ENCODE measurements at places on chromosomes 7 and 10.

GRCh38 chr10:14971867-14972448 is 12.8 kb downstream of the MEIG1 start:
- DNase-seq: peak; percentile 27

GRCh38 chr7:140533394-140533872 is 54.1 kb upstream of the MKRN1 start:
- DNase-seq: no peak

GRCh38 chr10:104043185-104043830 is 42.4 kb downstream of the COL17A1 start:
- DNase-seq: no peak

GRCh38 chr7:95041031-95041430 is 133.6 kb downstream of the PPP1R9A start:
- no peak for DNase-seq

- no peak for DNase-seq
These were observed 4.8 kb upstream of the LSM8 start for GRCh38 chr7:118179191-118179590.

GRCh38 chr10:95794195-95794594 is 38.2 kb downstream of the ENTPD1 start:
- no peak for DNase-seq

GRCh38 chr7:149817301-149817771 is 20.8 kb upstream of the ZNF862 start:
- DNase-seq: no peak

GRCh38 chr10:1268831-1269230 is 212.6 kb downstream of the WDR37 start:
- no peak for DNase-seq

GRCh38 chr7:70466725-70467364 is 665.1 kb upstream of the GALNT17 start:
- DNase-seq: no peak

DNA sequence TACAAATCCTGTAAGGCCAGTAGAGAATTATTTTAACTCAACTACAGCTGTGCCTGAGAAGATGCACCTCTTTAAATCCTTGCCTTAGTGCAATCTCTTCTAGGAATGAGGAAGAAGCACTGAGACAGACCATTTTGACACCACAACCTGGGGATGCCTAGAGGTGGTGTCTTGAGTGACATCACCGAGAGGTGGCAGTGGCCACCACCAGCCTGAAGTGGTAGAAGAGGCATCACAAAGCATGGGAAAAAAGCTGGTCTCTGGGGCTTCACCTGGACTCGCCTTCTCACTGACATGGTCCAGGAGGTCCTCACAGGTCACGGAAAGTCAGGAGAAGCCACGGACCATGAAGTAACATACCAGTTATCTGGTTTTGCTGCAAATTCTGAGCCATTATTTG is 99.2 kb upstream of the PDLIM1 start:
- no peak for DNase-seq

- DNase-seq: no peak
These were observed 2.4 kb downstream of the CD36 start for GRCh38 chr7:80640846-80641245.

DNA sequence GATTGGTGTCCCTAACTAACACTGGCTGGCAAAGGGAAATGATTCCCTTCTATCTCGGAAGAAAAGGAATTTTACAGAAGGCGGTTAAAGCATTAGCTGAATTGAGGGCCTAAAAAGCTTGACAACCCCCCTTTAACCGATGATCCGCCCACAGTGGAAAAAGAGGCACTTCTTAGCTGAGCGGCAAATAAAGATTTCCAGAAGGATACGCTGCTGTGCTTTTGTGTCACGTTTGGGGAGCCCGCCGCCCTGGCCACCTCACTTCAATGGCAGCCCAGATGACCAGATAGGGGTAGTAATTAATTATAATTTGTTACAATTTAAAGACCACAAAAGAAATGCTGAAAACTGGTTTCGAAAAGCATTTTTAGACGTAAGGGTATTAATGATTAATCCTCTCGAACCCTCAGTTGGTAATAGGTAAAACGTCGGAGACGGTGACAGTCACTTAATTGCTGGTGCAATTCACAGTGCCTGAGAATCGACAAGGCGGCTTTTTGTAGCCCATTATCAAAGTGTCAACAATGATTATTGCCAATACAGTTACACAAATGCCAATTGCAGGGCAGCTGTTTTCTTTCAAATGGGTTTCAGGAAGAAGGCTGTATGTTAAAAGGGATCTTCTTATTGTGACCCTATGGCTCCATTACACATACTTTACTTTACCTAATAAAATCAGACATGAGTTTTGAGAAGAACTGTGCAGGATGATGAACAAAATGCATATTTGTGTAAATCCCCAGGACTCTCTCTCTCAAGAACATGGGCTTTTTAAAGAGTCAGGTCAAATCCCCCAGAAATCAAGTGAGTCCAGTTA is 154.1 kb downstream of the PIP4K2A start:
- no peak for DNase-seq

DNA sequence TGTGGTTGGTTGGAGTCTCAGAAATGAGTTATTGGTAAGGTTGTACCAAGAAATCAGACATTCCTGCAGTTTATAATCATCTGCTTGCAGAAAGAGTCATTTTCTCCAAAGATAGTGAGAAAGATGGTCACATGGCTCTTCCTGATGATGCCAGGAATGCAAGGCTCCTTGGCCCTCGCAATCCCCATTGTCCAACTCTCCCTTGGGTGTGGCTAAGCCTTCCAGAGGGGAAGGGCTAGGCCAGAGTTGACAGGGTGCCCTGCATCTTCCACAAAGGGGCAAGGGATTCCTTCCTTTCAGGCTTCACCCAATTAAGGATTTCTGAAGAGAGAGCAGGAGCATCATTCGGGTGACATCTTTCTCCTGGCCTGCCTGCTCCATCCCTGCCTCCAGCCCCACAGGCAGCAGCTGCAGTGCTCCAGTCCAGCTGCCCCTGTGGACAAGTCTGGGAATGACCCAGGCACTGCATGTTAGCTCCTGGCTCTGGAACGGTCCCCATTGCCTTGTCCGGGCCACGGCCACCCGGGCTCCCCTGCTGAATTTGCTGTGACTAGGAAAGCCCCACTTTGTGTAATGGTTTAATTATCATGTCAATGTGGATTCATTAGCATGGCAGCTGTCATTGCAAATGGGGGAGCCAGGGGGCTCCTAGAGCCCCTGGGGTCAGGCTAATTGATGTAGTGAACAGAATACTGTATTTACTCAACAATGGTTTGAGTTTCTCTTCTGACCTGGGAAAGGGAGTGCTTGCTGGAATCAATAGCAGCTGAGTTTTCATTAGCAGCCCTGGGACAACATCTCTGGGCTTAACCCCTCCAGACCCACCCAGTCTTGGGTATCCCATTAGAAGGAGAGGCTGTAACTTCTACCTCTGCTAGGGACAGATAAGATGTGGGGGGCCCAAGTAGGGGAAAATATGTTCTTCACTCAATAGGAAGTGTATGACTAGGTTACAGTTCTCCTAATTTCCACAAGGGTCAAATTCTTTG is 112.6 kb upstream of the TBX20 start:
- no peak for DNase-seq

DNA sequence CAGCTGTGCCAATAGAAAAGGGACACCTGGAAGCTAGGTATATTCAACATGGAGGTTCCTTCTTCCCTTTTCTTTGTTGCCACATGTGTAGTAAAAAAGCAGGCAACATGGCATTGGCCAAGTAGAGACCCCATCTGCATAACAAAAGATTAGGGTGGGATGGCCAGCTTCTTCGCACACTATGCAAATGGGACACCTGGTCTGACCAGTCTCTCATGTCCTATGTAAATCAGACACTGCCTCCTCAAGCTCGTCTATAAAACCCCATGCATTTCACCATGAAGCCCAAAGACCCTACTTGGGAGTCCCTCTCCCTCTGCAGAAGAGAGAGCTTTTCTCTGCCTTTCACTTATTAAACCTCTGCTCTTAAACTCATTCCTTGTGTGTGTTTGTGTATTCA is 53.9 kb downstream of the MYL10 start:
- DNase-seq: no peak

- no peak for DNase-seq
These were observed 146.6 kb downstream of the C10orf105 start for GRCh38 chr10:71572962-71573361.

All from T-helper 9 cell (primary cell).